ENCODE measurements at places on chromosomes 7 and 10.

DNA sequence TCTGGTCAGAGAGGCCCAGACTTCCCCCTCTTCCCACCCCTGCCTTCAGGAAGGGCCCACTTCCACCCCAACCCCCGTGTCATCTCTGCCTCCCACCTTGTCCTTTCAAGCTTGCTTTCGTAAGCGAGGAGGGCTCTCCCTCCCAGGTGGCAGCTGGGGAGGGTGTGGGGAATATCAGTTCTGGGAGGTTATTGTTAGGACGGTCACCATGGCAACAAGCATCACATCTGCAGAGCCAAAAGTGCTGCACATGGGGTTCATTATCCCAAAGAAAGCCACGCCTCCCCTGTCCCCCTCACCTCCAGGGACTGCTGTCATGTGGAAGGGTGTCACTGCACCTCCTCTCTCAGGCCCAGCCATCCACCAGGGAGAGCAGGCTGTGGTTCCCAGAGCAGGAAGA is 2.6 kb upstream of the CAMK2B start:
- no peak for DNase-seq

GRCh38 chr10:26408858-26409494 is 29.2 kb upstream of the APBB1IP start:
- DNase-seq = no peak

DNA sequence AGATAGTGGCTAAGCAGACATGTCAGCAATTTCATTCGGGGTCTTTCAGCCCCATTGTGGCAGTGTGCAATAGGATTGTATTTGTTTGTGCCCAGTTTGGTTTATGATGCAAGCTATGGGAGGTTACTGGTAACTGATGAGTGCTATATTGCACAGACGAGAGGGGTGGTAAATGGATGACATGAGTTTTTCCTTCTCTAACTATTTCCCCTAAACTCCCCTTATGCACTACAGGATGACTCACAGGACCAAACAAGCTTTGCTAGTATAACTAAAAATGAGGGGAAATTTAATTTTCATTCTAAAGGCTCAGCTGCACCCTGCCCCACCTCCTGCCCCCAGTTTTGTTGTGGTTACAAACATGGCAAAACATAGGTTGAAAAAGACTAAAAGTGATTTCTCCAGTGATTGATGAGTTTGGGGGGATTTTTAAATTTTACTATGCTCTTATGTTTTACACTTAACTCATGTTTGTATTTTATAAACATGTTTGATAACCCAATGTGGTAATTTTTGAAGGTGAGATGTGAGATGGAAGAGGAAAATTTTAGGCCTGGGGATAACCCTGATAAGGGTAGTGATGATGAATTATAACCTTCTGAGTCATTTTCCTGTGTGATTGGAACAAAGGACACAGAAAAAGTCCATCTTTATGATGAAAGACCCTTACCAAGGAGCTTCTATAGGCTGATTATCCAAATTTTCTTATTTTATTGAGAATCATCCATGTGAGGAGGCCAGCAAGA is 60.8 kb upstream of the NAMPT start:
- no peak for DNase-seq

- DNase-seq = no peak
Observed at GRCh38 chr10:3853016-3853415, 68.0 kb upstream of the KLF6 start.

GRCh38 chr10:121007264-121007663 is 156.1 kb downstream of the WDR11 start:
- no peak for DNase-seq

DNA sequence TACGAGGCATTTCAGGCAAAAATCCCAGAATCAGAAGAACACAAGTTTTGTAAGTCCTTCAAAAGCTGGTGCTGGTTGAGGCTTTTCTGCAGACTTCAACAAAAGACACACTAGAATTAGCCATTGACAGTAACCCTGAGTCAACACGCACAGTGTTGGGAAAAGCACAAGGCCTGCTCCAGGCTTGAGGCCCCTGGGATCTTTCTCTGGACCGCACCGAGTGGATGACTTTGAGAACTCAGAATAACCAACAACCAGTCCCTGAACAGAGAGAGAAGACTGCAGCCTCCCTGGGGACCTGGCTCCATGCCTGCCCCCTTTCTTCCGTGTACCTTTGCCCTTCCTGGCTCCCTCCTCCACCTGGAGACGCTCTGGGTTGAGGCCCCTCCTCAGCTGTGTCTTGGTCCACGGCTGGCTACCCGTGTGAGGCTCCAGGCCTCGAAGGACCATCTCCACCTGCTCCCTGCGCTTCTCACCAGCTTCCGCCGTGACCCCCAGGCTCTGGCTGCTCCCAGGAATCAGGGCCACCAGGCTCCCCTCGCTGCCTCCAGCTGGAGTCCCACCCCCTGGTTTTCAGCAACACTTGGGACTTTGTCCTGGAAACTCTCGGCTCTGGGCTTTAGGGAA is 28.4 kb downstream of the DIP2C start:
- no peak for DNase-seq

- DNase-seq = no peak
Observed at GRCh38 chr10:27223964-27224363, 16.6 kb downstream of the ACBD5 start.

DNA sequence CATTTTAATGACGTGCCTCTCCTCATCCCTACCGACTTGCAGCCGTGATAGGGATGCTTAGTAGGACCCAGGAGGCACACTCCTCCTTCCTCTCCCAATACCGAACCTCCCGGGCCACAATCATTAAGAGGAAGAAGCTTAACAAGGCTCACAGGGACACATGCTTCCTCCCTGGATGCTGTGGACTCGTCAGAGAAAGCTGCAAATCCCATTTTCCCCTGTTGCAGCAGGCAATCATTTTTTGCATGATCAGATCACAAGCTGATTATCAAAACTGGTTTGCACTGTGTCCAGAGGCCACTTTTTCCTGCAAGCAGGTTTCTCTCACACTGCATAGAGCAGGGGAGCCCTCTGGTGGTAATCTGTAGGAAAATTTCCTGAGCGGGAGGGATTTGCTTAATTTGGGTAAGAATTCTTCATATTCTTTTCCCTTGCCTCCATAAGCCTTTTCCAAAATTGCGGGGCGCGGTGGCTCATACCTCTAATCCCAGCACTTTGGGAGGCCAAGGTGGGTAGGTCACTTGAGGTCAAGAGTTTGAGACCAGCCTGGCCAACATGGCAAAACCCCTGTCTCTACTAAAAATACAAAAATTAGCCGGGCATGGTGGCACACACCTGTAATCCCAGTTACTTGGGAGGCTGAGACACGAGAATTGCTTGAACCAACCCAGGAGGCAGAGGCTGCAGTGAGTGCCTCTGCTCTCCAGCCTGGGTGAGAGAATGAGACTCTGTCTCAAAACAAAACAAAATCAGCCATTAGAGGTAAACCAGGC is 16.1 kb upstream of the LAMB4 start:
- peak; percentile 79 for DNase-seq

- DNase-seq = peak; percentile 55
Observed at GRCh38 chr7:151754142-151754590, 122.7 kb downstream of the PRKAG2 start.

- no peak for DNase-seq
Observed at GRCh38 chr10:69792341-69792740, 9.4 kb upstream of the COL13A1 start.

GRCh38 chr7:156034397-156034796 is 222.1 kb upstream of the SHH start:
- DNase-seq = no peak

GRCh38 chr10:8310930-8311329 is 256.4 kb downstream of the GATA3 start:
- DNase-seq = no peak

- DNase-seq = no peak
Observed at GRCh38 chr7:132871419-132871818, 210.5 kb downstream of the CHCHD3 start.

DNA sequence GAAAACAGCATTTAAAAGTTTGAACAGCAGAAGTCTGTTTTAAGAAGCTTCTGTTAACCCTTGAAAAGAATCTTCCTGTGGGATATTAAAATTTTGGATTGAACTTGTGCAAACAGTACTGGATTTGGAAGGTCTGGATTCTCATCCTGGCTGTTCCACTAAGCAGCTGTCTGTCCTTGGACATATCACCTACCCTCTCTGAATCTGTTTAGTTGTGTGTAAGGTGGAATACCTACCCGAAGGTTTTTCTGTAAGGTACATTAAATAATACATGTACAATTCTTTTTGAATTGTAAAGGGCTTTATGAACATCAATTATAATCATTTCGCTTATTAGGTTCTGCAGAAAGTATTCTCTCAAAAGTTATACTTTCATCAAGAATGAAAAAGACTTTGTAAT is 2.2 kb downstream of the PDCD4 start:
- no peak for DNase-seq

- peak; percentile 60 for DNase-seq
Observed at GRCh38 chr10:110600487-110601101, 33.1 kb downstream of the SMC3 start.

GRCh38 chr7:129741743-129742213 is 130.3 kb downstream of the NRF1 start:
- DNase-seq = peak; percentile 58

GRCh38 chr7:71770269-71770907 is 638.4 kb downstream of the GALNT17 start:
- no peak for DNase-seq

DNA sequence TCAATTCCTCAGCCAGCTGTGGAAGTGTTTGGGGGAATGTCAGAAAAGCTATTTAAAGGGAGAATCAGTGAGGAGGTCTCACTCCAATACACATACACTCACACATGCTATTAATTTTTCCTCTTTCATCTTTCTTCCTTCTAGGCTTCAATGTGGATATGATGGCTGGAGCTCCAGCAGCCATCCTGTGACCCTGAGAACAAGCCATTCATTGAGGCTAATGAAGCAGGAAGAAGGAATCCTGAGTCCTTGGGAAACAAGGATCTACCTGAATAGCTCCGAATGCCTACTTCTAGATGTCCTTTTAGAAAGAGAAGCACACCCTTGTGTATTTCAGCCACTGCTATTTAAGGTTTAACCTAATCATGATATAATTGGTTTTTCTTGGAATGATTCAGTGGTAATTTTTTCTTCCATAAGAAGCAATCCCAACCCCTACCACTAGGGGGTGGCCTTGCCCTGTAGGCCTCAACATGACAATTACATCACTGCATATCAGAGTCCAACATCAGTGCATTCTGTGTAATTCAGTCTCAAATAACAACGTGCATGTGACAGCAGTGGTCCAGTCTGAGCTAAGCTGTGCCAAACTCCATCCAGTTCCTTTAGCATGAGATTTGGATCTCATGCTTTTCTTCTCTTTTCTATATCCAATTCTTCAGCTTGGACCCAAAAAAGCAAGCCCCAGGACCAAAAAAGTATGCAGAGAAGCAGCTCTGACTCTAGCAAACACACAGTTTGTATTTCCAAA is 85.3 kb upstream of the ANKRD1 start:
- DNase-seq = peak; percentile 37

DNA sequence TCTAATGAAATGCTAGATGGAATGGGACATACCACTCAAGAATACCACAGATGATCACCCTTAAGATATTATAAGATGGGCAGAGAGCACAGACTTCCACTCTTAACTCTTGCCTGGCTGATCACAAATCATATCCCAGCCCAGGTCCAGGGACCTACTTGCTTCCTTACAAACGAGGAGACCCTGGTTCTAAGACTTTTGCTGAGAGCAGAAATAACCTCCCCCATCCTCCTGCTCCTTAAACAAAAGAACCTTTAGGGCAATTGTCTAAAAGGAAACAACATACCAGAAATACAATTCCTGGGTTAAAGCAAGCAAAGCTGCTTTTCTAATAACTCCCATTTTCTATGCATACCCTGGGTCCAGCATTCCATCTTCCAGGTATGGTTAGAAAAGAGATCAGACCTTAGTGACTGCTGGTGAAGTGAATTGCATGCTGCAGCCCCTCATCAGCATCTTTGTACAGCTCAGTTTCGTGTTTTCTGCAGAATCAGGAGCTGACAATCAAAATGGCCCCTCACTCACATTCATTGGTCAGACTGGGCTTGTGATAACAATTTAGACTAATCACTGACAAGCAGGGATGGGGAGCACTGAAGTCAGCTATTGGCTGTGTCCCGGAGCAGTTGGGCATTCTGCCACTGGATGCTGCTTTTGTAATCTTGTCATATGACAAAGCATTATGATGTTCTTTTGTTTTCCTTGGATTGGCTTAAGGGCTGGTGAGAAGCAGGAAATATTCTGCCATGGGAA is 14.6 kb downstream of the IFIT3 start:
- DNase-seq = no peak

DNA sequence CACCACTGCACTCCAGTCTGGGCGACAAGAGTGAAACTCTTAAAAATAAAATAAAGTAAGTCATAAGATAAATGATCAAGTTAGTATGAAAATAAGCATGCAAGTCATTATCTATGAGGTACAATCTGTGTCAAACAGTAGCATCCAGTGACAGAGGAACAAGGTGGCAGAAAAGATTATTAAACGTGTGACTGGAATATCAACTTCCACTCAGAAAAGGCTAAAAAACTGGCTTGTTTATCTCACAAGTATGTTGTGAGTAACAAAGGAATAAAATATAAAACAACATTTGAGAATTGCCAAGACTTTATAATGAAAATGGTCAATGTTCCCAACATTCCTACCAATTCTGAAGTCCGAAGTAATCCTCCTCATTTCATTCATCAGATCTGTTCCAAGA is 30.3 kb downstream of the ITGB1 start:
- DNase-seq = no peak

- no peak for DNase-seq
Observed at GRCh38 chr10:88833723-88834122, 17.9 kb downstream of the ANKRD22 start.

DNA sequence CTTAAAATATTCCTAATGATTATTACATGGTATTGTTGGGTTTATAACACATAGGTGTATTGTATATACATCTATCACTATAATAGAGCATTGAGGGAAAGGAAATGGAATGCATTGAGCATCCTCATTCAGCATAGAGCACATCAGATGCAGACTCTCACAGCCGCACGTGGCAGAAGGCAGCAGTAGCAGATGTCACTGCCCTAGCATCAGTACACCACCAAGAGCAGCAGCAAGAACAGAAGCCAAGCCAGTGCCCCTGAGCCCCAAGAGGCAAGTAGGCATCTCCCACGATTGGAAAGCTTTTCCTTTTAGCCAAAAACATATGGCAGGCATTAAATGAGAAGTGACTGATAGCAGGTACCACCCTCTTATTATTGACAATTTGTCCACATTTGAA is 510.0 kb downstream of the TNS3 start:
- DNase-seq = no peak

DNA sequence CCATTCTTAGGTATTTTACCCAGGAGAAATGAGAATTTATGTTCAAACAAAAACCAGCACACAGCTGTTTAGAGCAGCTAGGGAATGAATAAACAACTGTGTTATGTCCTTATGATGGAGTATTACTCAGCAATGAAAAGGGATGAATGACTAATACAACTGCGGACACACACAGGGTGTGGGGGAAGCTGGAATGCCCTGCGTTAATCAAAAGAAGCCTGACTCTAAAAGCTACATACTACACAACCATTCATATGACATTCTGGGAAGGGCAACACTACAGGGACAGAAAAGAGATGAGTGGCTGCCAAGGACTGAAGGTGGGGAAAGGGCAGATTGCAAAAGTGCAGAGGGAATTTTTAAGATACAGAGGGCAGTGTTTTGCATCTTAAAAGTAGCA is 64.0 kb downstream of the DLG5 start:
- no peak for DNase-seq
